AML-193 (cell line): ENCODE measurements at places on chromosomes 2 and 18.

GRCh38 chr2:42047488-42048298 is at the start of gene PKDCC:
Gene PKDCC (plus strand): TSS chr2:42048021. CDS start chr2:42048200, 179 bp downstream.
- DNase-seq, result no peak

GRCh38 chr2:105839793-105840192 is 95.1 kb downstream of the NCK2 start:
- no peak for DNase-seq

DNA sequence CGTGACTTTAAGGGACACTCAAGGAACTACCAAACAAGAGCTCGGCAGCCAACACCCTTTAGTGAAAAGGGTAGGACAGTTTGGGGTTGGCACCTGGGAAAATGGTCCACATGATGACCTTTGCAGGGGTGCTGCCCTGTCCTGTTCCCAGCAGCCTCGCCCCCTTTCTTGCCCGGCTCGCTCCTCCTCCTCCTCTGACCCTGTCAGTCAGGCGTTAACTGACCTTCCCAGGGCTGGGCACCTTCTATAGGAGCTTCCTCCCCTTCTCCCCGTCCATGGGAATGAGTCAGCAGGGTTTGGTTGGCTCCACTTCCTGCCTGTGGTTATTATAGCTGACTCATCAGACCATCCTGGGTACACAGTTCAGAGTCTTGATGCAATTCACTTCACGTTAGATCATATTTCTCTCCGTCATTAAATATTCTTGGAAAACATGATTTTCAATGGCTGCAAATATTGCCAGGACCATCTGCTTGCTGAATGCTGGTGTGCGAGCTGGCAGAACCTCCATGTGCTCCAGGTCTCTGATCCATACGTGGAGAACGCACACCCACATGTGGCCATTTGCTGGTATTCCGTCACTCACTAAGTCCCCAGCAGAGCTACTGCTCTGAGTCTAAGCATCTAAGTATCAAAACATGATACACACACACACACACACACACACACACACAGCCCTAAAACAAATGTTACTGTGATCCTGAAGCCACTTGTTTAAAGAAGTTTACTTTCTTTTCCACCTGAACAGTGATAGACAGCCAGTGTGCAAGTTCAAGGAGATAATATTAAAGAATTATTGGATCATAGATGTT is 185.0 kb downstream of the ANAPC1 start:
- peak; percentile 94 for DNase-seq

GRCh38 chr2:30239986-30240752 is 8.8 kb downstream of the LBH start:
- no peak for DNase-seq

GRCh38 chr18:73509460-73509859 is 638.2 kb downstream of the FBXO15 start:
- DNase-seq, result no peak

- no peak for DNase-seq
These were observed 71.4 kb upstream of the OTOS start for GRCh38 chr2:240211598-240212424.

- no peak for DNase-seq
These were observed 2.9 kb upstream of the PTPN4 start for GRCh38 chr2:119756837-119757236.

GRCh38 chr2:206452242-206452641 is 8.9 kb downstream of the ADAM23 start:
- DNase-seq, result no peak
